Lung (tissue), 17 donors: ENCODE measurements at places on chromosomes 6 and 20. TPM values are rescaled to one million over a fixed set of nuclear protein-coding genes. Genes with fewer than 3 reads are reported as not detected.

- no peaks in the 10 kb centered on the region for H3K27me3 ChIP-seq
- H3K4me1 ChIP-seq: no peaks in the 10 kb centered on the region
- H3K4me3 ChIP-seq: no peak overlapping the region
- no peak overlapping the region for H3K27ac ChIP-seq
- no peak for DNase-seq
Observed at GRCh38 chr6:143586557-143586956, 75.0 kb upstream of the FUCA2 start.

- H3K36me3 ChIP-seq: no peaks in the 10 kb centered on the region
- DNase-seq: no peak
- H3K27me3 ChIP-seq: no peaks in the 10 kb centered on the region
- no peak overlapping the region for H3K4me3 ChIP-seq
- no peaks in the 10 kb centered on the region for H3K4me1 ChIP-seq
Observed at GRCh38 chr6:149480502-149481280, 4.1 kb downstream of the ZC3H12D start.

DNA sequence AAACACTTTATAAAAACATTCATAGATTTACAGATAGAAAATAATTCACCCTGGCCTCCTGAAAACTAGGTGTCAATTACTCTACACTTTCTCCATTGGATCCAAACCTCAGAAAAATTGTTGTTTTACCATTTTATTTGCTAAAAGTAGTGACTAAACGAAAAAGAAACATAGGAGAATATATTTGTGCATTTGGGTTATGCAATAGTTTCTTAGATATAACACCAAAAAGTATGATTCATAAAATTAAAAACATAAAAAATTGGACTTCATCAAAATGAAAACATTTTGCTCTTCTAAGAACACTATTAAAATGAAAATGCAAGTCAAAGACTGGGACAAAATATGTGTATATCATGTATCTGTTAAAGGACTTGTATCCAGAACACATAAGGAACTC is 671.3 kb downstream of the MAFB start:
- H3K27ac ChIP-seq: no peak overlapping the region
- H3K4me3 ChIP-seq: no peak overlapping the region
- no peak for DNase-seq
- no peaks in the 10 kb centered on the region for H3K27me3 ChIP-seq

GRCh38 chr6:136809091-136809860 is 13.1 kb upstream of the PEX7 start:
- DNase-seq: no peak
- no peaks in the 10 kb centered on the region for H3K27me3 ChIP-seq
- no peaks in the 10 kb centered on the region for H3K36me3 ChIP-seq
- H3K27ac ChIP-seq: no peak overlapping the region

DNA sequence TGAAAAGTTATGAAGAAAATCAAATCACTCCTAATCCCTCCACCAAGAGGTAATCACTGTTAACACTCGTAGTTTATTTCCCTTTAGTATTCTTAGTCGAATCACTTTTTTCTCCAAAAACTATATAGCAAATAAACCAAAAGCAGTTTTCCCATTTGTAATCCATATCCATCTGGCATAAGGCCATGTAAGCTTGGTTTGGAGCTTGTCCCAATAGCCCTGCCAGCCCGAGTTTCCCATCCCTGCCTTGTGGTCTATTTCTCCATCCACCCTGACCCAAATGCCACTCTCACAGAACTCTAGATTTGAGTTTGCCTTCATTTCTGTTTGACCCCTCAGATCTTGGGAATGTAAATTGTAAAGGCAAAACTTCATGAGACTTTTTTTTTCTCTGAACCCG is 71.8 kb upstream of the DSP start:
- no peaks in the 10 kb centered on the region for H3K4me1 ChIP-seq
- no peak overlapping the region for H3K27ac ChIP-seq
- no peak for DNase-seq
- no peak overlapping the region for H3K4me3 ChIP-seq

- no peaks in the 10 kb centered on the region for H3K36me3 ChIP-seq
- no peak for DNase-seq
- no peak overlapping the region for H3K27ac ChIP-seq
- no peaks in the 10 kb centered on the region for H3K4me1 ChIP-seq
Observed at GRCh38 chr6:5866547-5867051, 140.1 kb downstream of the NRN1 start.

GRCh38 chr6:145557474-145557873 is 177.8 kb downstream of the EPM2A start:
- H3K4me3 ChIP-seq: no peak overlapping the region
- DNase-seq: no peak
- H3K27ac ChIP-seq: no peak overlapping the region

DNA sequence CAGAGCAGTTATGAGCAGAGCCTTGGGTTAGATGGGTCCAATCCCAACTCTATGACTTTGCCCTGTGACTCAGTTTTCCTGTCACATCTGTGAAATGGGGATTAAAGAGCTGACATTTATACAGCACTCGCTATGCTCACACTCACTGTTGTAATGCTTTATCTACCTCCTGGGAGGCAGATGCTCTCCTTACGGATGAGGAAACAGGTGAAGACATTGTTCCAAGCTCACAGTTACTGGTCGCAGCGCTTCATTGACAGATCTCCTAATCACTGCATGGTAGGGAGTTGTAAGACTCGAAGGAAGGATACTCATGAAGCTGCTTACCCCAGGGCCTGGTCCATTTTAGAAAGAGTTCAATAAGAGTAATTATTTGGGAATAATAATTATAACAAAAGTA is 2.9 kb upstream of the MYLK2 start:
- no peak overlapping the region for H3K4me3 ChIP-seq
- H3K27ac ChIP-seq: no peak overlapping the region
- peaks cover 26% of the 10 kb centered on the region for H3K4me1 ChIP-seq
- DNase-seq: no peak
- no peaks in the 10 kb centered on the region for H3K36me3 ChIP-seq

GRCh38 chr20:11457488-11457887 is 460.2 kb upstream of the BTBD3 start:
- no peak for DNase-seq
- no peaks in the 10 kb centered on the region for H3K27me3 ChIP-seq
- H3K4me3 ChIP-seq: no peak overlapping the region
- peaks cover 3% of the 10 kb centered on the region for H3K4me1 ChIP-seq
- H3K27ac ChIP-seq: no peak overlapping the region

DNA sequence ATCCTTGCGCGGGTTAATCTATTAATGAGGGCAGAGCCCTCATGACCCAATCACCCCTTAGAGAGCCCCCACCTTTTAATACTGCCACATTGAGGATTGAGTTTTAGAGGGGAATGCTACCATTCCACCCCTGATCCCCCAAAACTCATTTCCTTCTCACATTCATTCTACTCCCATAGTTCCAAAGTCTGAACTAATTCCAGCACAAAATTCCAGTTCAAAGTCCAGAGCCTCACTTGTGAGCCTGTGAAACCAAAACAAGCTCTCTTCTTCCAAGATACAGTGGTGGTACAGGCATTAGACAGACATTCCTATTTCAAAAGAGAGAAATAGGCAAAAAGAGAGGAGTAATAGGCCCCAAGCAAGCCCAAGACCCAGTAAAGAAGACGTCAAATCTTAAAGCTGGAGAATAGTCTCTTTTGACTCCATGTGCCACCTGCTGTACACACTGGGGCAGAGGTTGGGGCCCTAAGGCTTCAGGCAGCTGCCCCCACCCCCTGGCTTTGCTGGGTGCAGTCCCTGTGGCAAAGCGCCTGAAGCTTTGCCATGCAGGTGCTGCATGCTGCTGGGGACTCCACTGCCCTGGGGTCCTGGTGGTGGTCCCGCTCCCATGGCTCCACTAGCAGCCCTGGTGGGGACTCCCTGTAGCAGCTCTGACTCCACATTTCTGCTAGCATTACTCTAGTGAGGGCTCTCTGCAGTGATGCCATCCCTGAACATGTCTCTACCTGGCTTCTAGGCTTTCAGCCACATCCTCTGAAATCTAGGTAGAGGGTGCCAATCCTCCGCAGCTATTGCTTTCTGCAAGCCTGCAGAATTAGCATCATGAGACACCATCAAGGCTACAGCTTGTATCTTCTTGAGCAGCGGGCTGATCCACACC is 41.3 kb downstream of the RSPH3 start:
- H3K36me3 ChIP-seq: peaks cover 1% of the 10 kb centered on the region
- no peaks in the 10 kb centered on the region for H3K27me3 ChIP-seq
- no peaks in the 10 kb centered on the region for H3K4me1 ChIP-seq
- no peak overlapping the region for H3K4me3 ChIP-seq
- no peak for DNase-seq

Gene IDH3B
- total RNA-seq: 72.4 TPM

Gene TMEM63B
- 94.5 TPM for total RNA-seq

Gene BPIFB4
- total RNA-seq: not detected

Gene HS3ST5
- 0.18 TPM for total RNA-seq

Gene HRH3
- total RNA-seq: not detected

Gene KHDC1L
- not detected for total RNA-seq
